Lung microvascular endothelial cell (primary cell): ENCODE measurements at places on chromosomes 16 and 17. TPM values are rescaled to one million over a fixed set of nuclear protein-coding genes. Genes with fewer than 3 reads are reported as not detected.
A peak's percentile ranks its signal among the peaks of the same experiment; 100 is the strongest.

The SPNS3 gene
- total RNA-seq = 0.22 and 0.40 TPM in 2 replicates

The ARHGAP44 gene
- total RNA-seq = 0.20 and 0.22 TPM in 2 replicates

The OSGIN1 gene
- total RNA-seq = 0.60 and 1.3 TPM in 2 replicates

The CDYL2 gene
- total RNA-seq = 20.3 and 29.0 TPM in 2 replicates

The PTGES3L gene
- total RNA-seq = under 0.01 and 0.20 TPM in 2 replicates

The ITGB3 gene
- total RNA-seq = 65.7 and 126 TPM in 2 replicates

The C1QTNF8 gene
- not detected in 2 replicates for total RNA-seq

The LGALS9 gene
- 24.8 and 25.7 TPM in 2 replicates for total RNA-seq

The MSL1 gene
- total RNA-seq = 23.1 and 37.9 TPM in 2 replicates

The SLC47A1 gene
- total RNA-seq = 0.22 and 0.40 TPM in 2 replicates

The HIGD1B gene
- total RNA-seq = not detected in 2 replicates

DNA sequence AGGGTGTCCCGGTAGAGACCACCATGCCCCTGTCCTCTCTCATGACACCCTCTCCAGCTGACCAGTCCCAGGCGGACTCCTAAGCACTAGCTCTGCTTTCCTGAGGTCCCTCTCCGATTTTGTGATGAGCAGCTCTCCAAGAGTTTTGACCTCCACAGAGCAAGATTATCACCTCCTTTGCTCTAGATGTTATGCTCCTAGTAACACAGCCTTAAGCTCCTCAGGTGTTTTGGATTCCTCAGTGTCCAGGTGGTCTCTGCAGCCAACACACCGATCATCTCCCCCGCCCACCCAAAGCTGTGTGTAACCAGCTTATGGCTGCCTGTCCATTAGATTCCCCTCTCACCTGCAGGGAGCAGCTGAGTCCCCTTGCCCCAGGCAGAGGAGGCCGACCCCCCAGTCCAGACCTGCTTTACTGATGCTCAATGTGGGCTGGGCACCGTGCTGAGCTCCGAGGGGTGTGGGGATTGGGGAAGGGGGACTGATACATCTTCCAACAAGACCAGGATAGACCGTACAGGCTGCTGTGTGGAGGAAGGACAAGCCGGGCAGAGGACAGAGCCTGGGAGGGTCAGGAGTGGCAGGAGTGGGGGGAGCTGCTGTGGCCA is 2.3 kb downstream of the TRPV3 start:
- no peak for DNase-seq

- DNase-seq = no peak
These were observed 90.9 kb downstream of the PARN start for GRCh38 chr16:14539156-14539555.

DNA sequence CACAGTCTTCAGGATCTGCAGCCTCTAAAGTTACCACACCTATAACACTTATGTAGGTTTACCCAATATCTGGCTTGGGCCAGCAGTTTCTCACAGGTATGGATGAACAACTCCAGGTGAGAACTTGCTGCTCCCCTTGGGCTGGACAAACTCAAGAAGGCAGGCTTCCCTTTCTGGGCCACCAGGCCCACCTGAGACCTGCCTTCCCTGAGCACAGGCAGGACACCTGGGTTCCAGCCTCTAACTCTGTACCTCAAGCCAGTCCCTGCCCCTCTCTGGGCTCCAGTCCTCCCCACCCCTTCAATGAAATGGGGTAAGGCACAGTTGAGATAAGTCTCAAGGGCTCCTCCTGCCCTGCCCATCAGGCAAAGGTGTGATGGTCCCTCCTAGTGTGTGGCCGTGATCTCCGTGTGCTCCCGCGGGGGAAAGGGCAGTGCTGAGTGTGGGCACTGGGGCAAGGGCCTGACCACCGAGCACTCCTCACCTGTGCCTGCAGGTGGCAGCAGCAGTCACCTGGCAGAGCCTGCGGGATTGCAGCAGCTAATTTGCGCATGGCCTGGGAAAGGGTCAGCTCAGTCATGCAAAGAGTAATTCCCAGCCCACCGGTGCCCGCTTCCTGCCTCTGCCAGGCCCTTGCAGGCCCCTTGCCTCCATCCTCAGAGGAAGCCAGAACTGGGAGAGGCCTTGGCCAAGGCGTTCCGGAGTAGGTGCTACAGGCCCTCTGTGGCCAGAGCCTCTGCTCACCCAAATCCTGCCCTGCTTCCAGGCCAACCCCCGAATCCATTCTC is 28.2 kb upstream of the ADGRG1 start:
- peak; percentile 62 for DNase-seq

GRCh38 chr17:7217113-7217987 is 2.3 kb downstream of the DLG4 start:
- peak; percentile 72 for DNase-seq

GRCh38 chr17:65848751-65849150 is 287.3 kb upstream of the AXIN2 start:
- DNase-seq = no peak

- DNase-seq = no peak
These were observed 30.1 kb downstream of the CEP95 start for GRCh38 chr17:64536913-64537312.

DNA sequence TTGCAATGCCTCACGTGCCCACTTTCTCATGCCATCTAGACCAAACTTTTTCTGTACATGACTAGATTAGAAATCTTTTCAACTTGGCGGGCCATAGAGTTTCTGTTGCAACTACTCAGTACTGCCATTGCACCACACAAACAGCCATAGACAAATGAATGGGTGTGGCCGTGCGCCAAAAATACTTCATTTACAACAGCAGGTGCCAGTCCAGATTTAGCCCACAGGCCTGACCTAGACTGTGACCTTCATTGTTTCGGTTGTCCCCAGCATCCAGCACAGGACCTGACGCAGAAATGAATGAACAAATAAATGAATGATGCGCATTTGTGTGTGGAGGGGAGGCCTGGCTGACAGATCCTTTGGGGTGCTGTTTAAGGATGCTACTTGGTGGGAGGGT is 14.3 kb upstream of the PDK2 start:
- DNase-seq = peak; percentile 59

- no peak for DNase-seq
These were observed 9.9 kb downstream of the SLC35G3 start for GRCh38 chr17:35184274-35184673.

GRCh38 chr17:6752068-6752909 is 3.6 kb upstream of the XAF1 start:
- peak; percentile 98 for DNase-seq

DNA sequence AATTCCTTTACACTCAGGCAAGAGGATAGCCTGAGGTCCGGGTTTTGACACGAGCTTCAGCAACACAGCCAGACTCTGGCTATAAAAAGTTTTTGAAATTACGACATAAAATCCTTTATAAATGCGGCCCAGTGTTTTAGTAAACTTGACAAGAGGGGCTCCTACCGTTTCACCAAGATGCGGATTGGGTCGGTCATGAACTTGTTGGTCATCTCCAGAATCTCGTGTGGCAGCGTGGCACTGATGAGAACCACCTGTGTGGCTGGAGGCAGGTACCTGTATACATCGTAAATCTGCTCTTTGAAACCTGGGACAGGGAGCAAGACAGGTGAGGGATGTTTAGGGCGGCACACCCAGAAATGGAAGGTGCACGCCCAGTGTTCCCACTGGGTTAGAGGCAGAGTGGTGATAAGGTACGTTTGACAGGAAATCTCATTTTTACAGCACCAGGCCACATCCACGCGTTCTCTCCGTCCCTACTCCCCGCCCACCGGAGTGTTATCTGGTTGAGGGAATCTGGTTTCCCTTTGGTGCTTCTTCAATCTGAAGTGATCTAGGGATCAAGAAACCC is 8.0 kb downstream of the EIF4A3 start:
- DNase-seq = no peak

DNA sequence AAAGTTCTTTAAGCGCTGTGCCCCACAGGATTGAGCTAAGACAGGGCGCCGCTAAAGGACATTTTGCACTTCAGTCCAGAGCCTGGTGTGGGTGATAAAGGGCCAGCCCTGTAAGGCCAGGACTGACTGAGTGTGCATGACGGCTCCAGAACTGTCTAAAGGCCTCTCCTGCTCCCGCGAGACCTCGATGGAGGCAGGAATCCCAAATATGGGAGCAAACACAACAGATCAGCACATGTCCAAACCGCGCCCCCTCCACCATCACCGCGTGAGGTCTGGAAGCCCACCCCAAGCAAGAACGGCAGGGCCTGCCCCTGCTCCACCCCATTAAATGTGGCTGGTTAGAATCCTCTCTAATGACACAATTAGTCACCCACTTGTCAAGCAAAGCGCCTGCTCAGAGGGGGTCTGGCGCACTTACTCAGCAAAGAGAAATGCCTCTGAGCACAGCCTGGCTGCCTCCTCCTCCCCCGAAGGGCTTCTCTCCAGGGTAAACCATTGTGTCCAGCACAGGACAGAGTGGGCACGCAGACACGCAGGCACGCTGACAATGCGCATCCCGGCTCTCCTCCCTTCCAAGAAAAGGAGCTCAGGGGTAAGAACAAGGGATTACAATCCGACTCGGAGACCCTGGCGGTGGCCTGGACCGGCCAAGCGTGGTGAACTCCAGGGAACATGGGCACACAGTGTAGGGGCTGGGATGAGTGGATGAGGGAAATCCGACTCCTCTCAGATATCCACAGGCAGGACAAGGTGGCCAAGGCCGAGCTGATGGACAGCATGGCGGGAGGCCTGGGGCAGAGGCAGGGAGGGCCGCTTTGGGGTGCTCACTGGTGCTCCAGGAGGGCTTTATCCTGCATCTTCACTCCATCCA is 1.5 kb downstream of the MXRA7 start:
- DNase-seq = peak; percentile 80

DNA sequence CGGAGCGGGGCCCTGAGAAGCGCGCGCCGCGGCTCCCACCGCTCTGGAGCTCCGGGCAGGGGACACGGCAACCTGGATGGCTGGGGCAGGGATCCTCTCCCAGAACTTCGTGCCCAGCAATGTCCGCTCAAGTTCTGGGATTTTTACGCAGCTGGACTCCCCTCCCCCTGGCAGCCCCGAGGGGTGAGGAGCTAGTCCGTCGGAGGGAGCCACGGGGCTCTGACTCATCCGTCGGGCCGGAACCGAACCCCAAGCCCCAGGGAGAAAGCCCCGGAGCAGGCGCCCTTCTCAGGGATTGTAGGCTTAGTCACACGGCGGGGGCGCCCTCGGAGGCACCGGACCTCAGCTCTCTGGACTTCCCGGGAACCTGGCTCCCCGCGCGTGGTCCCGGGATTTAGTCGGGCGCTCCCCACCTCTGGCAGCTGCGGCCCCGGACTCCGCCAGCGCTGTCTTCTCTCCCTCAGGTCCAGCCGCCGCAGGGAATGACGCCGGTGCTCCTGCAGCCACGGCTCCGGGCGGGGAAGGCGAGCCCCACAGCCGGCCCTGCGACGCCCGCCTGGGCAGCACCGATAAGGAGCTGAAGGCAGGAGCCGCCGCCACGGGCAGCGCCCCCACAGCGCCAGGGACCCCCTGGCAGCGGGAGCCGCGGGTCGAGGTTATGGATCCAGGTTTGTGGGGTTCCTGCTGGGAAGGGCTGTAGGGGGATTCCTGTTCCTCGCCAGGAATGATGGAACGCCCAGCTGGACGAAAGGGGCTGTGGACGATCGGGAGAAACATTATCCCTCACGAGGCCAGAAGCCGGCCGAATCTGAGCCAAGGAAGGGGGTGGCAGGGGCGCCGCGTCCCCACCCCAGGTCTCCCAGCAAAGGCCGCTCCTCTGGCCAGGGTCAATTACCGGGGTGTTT is 830 bp downstream of the SPHK1 start:
- DNase-seq = peak; percentile 87

DNA sequence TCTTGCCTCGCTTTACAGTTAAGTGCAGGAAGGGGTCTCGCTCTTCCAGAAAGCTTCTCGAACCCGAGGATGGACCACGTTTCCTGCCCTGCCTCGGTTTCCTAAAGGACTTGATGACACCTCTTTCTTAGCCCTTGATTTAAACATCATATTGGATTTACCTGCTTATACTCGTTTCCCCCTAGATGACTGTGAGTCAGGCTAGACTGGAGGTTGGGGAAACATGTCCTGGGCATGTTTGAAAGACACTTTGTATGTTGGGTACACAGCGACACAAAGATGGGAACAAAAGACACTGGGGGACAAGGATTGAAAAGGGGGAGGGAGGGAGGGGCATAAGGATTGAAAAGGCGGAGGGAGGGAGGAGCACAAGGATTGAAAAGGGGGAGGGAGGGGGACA is 30.0 kb downstream of the SDK2 start:
- no peak for DNase-seq

GRCh38 chr17:2683912-2684311 is 27.7 kb downstream of the CLUH start:
- no peak for DNase-seq

DNA sequence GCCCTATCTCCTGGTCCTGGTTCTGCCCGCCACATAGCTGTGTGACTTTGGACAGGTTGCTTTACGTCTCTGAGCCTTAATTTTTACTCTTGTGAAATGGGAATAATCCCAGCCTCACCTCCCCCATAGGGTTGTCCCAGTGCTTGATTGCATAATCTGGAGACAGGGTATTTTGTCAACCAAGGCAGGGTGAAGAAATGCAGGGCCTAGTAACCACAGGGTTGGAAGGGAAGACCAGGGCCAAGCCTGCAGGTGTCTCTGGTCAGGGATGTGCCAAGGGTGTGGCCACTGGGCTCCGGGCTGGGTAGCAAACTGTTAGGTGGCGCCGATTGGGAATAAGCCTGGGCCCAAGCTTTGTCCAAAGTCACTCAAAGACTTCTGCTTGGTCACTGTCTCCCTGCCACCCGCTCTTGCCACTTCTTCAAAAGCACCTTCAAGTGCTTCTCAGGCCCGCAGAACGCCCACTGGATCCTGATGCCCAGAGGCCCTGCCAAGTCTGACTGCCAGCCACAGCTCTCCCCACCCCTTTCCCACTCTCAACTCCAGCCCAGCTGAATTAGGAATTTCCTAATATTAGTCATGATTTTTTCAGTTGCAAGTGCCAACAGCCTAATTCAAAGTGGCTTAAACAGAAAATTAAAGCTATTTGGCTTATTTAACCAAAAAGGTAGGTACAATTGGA is 20.6 kb upstream of the COL1A1 start:
- DNase-seq = no peak

GRCh38 chr16:85667261-85667660 is 21.5 kb downstream of the GINS2 start:
- DNase-seq = no peak

GRCh38 chr17:42521036-42521435 is 15.0 kb upstream of the NAGLU start:
- DNase-seq = no peak
